Stimulated activated CD8-positive, alpha-beta memory T cell treated with anti-CD3 and anti-CD28 coated beads, Interleukin-7, amount 100 ng/mL, for 1 hour (primary cell): ENCODE measurements at places on chromosomes 4 and X.

DNA sequence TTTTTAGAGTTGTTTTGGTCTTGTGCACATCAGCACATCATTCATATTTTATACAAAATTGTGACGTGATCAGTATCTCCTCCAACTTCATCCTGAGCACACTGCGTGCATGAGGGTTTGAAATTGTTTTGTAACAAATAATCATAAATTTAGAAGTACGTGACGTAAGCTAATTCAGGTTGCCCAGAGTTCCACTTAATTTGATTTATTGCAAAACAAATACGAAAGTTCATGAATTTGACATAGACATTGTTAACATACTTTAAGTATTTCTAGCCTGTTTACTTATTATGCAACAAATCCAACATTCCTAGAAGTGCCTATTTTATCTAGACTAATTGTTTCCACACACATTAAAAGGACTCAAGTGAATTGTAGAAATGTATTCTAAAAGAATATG is 48.3 kb downstream of the MAP7D3 start:
- no peak for DNase-seq

DNA sequence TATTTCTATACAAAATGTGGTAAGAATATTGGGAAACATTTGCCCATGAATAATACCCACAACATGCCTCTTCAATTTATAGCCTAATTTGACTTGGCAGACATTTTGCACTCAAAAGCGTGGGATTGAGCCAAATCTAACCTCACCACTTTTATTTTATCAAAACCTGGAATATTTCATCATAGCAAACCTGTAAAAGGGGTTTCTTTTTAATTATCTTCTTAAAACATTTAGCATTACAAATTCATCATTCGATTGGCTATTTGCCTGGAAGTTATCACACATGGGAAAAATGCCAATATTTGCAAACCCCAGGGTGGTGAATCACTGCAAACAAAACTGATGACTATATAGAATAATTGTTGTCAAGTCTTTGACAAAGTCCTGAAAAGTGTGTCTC is 56.2 kb downstream of the VCX3B start:
- DNase-seq, result no peak

DNA sequence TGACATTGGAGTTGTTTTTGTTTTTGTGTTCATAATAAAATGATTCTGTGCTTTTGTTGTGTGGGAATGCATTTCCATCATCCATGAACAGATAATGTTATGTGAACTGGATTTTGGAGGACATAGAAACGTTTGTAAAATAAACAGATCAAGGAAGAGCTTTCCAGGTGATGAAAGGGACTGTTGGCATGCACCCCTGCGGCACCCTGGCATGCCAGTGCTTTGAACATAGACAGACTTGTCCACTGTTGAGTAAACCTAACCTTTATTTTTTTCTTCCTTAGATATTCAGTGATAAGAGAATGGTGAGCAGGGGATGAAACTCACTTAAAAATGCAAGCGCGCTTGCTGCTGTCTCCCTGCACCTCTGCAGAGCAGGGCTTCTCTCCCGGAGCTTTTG is 59.8 kb downstream of the TRAPPC11 start:
- no peak for DNase-seq

- no peak for DNase-seq
These were observed 58.2 kb downstream of the DCLK2 start for GRCh38 chr4:150136481-150136880.

DNA sequence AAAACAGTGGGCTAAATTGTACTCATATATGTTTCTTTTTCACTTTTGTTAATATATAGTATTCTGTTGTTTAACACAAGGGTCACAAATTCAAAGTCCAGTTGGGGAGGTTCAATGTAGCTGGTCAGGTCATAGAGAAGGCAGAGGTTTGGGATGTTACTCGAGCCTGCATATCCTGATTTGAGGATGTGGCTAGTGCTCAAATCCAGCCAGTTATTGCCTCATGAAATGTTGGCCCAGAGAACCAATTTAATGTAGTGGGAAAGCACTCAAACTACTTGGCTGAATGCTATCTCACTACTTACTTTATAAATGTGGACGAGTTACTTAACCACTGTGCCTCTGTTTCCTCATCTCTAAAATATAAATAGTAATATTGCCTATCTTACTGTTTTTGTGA is 12.5 kb downstream of the USO1 start:
- no peak for DNase-seq

DNA sequence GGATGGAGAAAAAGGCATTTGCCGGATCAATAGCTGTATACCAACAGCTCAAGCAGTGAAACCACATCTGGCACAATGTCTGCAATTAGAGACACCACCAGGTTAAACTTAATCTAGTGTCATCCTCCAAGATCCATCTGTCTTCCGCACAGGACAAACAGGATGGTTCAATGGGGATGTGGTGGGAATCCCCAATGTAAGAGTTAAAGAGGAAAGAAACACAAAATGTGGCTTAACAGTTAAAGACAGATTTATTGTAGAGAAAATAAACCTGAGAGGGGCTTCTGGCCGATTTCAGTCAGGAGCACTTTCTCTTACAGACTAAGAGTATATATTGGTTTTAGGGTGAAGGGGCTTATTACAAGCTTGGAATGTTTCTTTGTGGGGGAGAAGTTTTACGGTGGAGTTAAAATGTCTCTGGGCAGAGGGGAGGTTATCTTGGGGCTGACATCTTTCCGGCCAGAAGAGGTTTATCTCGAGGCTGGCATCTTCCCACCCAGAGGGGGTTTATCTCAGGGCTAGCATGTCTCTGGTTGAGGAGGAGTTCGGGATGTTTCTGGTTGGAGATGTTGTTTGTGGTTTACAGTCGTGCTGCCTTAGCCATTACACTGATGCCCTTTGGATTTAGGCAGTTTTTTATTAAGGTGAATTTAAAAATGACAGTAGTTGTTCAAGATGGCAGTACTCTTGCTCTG is 61.7 kb downstream of the KANTR start:
- DNase-seq, result no peak

- DNase-seq, result no peak
These were observed 138.6 kb upstream of the NKX1-1 start for GRCh38 chr4:1544861-1545281.

DNA sequence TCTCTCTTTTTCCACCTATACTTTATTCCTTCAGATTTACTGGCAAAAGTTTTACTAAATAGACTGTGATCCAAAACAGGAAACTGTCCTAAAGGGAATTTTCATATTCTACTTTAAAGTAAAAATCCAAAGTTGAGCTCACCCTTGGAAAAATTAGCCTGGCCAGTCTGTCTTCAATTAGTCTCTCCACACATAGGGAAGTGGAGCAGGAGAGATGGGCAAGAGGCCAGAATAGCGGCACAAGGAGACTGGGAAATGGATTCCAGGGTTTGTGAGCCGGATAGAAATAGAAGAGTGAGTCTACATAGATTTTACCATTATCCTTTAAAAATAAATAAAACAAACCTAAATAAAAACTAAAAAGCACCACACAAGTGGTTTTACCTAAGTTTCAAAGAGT is 16.2 kb upstream of the FRMD7 start:
- no peak for DNase-seq

GRCh38 chr4:94634271-94634670 is 123.5 kb upstream of the BMPR1B start:
- DNase-seq, result no peak

GRCh38 chrX:143754183-143754582 is 33.6 kb upstream of the SPANXN2 start:
- no peak for DNase-seq

GRCh38 chr4:5824227-5824626 is 68.7 kb downstream of the CRMP1 start:
- DNase-seq, result no peak

DNA sequence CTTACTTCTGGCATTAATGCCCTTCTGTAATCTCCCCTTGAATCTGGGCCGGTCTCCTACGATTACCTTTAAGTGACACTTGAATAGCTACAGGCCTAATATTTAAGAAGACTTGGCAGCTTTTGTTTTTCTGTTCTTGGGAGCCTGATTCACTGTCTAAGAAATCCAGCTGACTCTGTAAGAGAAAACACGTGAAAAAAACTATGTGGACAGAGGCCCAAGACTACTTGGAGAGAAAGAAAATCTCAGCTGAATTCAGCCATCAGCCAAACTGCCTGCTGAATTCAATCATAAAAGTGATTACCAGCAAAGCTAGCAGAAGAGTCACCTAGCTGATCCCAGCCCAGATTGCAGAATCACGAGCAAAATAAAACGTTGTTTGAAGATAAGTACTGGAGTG is 521.2 kb downstream of the MID1IP1 start:
- DNase-seq, result no peak

- no peak for DNase-seq
These were observed 360.5 kb downstream of the MID1IP1 start for GRCh38 chrX:39161611-39162255.

DNA sequence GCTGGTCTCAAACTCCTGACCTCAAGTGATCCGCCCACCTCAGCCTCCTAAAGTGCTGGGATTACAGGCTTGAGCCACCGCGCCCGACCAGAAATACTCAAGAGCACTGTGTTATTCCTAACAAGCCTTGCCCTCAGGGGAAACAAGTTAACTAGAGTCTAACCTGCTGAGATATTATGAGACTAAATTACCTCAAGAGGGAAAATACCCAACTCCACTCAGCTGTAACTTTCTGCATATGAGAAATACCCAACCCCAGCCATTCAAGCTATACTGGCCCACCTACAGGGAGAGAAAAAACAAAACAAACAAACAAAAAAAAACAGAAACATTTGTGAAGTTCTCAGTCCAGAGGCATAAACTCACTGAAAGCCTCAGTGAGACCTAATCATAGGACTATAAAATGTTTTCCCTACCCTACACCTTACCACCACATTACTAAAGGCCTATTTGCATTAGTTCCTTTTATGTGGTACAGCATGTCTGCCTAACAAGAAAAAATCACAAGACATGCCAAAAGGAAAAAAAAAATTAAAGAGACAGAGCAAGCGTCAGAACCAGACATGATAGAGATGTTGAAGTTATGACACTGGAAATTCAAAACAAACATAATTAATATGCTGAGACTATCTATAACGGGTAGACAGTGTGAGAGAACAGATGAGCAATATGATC is 876.0 kb downstream of the FSTL5 start:
- DNase-seq, result no peak

- DNase-seq, result peak; percentile 43
These were observed 197.3 kb downstream of the OR13H1 start for GRCh38 chrX:131741103-131741581.

DNA sequence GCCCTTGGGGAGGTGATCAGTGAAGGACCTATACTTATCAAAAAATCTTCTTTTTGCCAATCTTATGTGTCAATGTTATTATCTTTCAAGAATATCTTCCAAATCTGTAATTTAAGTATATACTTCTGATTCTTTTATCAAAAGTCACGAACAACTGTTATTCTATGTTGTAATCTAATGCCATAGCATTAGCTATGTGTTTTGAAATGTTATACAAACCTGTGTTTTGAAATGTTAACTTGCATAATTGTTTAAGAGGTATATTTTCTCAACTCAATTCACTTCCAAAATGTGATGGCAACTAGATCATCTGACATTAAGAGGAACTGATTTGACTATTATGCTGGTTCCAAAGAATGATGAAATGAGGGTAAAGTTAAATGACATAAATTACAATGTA is 113.5 kb downstream of the NDST4 start:
- no peak for DNase-seq

GRCh38 chrX:24648495-24648894 is 1.3 kb upstream of the PCYT1B start:
- DNase-seq, result no peak

GRCh38 chr4:105234582-105234981 is 87.9 kb downstream of the TET2 start:
- DNase-seq, result no peak

- DNase-seq, result no peak
These were observed 495.6 kb upstream of the ZFP42 start for GRCh38 chr4:187499956-187500355.

DNA sequence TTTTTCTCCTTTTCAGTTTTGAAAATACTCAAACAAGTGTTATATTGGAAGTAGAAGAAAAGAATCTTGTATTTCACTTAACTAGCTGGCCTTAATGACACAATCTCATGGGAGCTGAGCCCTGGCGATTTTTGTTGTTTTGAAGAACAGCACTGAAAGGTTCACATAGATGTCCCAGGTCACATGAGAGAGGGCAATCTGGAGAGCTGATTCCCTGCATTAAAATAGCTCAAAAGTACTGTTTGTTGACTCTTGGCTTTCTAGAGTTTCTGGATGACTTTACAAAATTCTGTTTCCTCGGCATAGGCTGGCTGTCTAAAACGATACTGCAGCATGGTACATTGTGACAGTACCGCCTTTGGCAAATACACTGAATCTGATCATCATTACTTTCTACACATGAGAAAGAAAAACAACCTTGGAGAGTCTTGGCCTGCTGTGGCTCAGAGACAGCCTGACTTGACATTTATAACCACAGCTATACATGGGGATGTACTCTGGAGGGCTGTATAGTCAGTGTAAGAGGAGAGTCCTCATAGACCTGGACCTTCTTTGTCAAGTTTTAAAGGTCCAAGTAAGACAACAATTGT is 119.8 kb upstream of the PDLIM3 start:
- no peak for DNase-seq

- DNase-seq, result no peak
These were observed 243.2 kb upstream of the POF1B start for GRCh38 chrX:85622635-85623034.

DNA sequence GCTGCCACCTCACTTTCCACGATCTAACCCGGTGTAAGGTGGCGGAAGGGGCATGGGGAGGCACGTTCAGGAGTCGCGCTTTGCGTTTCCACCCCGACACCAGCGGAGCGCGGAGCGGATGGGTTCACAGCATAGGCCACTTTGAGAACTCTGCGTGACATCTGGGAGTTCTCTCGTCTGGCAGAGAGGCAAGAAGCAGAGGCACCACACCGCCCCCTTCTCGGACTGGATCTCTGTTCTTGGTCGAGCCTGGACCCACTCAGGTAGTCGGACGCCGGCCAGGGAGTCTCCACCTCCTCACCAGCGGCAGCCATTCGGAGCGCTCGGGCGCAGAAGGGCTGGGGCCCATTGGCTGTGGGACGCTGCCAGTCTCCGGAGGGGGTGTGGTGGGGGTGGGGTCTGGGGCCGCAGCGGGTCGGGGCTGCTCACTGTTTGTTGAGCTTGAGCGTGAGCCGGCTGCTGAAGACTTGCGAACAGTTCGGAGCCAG is at the start of gene DACH2:
Gene DACH2, plus strand, starts transcription at position 428 of the 488 bp plus-strand sequence.
- DNase-seq, result no peak

GRCh38 chr4:188714907-188715306 is 575.7 kb downstream of the TRIML1 start:
- no peak for DNase-seq

GRCh38 chr4:184814686-184815045 is 11.1 kb downstream of the ACSL1 start:
- no peak for DNase-seq

DNA sequence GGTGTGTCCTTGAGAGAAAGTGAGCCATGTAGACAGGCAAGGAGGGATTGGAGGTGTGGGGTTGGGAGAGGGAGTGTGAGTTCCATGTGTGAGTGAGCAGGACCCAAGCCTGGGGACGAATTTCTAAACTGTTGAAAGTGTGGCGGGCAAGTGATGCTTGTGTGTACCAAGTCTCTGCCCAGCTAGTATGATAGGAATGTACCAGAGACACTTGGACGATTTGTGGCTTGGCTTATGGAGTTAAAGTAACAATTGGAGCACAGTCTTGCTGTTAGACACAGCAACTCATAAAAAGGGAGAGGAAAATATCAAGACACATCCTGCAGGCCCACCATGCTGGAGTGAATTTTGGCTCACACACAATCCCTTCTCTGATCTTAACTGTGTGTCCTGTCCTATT is 8.5 kb downstream of the PTTG2 start:
- DNase-seq, result no peak
